Brain microvascular endothelial cell (primary cell): ENCODE measurements at places on chromosomes 7 and 10.

GRCh38 chr10:98194633-98195032 is 60.2 kb downstream of the R3HCC1L start:
- no peak for DNase-seq

DNA sequence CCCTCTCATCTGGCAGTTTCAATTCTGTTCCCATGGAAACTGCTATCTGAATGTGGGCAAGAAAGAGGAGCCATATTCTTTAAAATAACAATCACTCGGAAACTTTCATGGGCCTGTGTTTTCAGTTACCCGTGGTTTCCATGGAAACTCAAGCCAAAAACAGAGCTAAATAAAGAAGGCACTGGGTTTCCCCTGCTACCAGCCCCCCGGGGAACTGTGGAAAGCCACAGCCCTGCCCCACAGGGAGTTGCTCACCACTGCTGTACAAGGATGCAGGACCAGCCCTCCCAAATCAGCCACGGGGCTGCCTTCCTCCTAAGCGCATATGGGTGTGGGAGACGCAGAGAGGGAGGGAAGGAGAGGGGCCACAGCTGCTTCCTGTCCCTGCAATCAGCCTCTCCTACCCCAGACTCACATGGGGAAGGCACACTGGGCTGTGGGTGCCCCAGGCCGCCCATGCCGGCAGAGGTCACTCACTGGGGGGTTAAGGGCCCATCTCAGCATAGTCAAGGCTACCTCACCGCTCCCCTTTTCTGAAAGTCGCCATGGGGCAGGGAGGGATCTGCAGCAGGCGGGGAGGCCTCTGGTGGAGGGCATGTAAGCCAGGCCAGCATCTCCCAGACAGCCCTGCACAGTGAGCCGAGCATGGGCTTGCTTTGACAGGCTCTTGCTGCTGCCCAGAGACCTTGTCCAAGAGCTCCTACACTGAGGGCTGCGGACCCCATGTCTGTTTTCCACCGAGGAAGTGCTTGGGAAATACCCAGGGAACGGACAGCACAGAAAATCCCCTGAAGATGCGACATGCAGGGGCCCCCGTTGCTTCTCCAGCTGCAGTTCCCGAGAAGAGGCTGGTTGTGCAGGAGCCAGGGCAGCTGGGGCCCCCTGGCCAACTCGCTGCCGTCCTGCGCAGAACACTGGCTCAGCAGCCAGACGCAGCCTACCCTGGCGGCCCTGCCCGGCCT is 157.3 kb upstream of the PPP2R2D start:
- DNase-seq: no peak

- DNase-seq: no peak
Observed at GRCh38 chr7:123641901-123642300, 13.8 kb upstream of the LMOD2 start.

GRCh38 chr7:39659356-39660013 is 36.1 kb downstream of the RALA start:
- no peak for DNase-seq

DNA sequence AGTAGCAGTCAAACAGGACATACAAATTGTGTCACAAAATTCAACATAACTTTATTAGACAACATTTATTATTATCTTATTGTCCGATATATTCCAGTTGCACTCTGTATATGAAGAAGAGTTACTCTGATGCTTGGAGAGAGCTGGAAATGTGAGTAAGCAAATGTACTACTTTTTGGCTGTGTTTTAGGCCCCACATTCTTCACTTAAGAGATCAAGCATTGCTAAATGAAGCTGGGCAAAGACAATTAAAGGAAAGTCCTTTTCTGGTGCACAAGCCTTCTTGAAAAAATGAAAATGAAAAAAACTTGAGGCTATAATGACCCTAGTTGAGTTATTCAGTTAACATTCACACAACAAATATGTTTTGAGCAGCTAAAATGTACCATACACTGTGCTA is 26.1 kb downstream of the MYPN start:
- no peak for DNase-seq

GRCh38 chr7:134593530-134594392 is 44.9 kb downstream of the AKR1B15 start:
- DNase-seq: peak; percentile 72

DNA sequence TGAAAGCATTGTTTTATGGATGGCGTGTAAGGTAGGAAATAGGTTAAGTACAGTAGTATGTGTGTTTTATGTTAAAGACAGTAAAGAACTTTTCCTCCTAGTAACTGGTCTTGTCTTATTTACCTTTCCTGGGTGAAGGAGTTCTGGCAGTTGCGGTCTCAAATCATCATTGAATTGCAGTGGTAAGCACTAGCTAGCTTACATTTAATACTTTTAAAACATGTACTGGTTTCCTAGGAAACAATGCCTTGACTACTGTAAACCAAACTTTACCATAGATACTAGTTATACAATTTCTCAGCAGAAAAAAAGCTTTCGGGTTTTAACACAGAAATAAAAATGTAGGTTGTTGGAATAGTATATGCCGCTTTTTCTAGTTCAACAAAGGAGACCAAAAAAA is 37.7 kb downstream of the PRKG1 start:
- no peak for DNase-seq

DNA sequence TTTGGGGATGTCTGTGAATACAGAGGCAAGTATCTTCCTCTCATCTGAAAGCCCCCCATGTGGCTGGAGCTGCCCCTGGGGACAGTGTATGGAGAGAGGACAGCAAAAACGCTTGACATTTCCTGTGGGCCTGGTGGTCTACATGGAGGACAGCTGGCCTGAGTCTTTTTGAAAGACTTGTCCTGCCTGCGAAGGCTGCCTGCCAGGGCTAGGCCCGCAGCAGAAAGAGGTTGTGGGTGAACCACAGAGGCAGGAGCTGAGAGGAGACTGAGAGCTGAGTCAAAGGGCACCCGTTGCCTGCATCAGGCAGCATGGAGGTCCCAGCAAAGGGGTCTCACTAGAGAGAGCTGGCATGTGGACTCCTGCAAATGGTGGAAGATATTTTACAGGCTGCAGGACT is 66.4 kb downstream of the KAT6B start:
- DNase-seq: no peak

DNA sequence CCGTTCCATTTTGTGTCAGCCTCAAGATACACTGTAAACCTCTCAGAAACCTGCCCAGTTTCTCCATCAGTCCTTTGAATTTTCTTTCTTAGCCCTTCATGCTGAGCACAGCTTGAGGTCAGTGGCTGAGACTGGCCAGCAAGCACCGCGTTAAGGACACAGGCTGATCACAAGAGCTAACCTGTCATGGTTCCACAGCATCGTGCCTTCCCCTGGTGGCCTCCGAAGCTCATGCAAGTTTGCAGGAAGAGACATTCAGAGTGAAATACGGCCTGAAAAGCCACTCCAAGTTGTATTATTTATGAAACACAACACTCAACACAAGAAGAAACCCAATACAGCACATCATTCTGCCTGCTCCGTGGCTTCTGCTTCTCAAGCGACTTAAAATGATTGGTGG is 57.0 kb upstream of the PFKP start:
- no peak for DNase-seq

- DNase-seq: no peak
Observed at GRCh38 chr10:132929953-132930548, 12.3 kb downstream of the CFAP46 start.

DNA sequence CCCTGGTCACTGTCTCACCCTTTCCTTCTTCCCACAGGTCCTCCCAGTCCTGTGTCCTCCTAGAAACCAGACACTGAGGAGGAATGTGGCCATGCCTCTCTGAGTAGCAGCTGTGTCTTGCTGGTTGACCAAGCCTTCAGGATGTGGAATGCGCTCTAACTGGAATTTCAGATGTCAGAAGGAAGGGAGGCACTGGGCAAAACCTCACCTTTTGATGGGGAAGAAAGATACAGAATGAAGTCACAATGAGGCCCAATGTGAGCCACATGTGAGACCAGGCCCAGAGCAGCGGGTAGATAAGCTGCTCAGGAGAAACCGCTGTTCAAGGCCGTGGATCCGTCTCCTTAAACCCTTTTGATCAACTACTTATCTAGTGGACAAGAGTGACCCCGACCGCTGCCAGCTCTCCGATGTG is 54.8 kb upstream of the ECHDC3 start:
- no peak for DNase-seq

GRCh38 chr10:24756283-24756682 is 32.6 kb upstream of the ARHGAP21 start:
- DNase-seq: no peak

DNA sequence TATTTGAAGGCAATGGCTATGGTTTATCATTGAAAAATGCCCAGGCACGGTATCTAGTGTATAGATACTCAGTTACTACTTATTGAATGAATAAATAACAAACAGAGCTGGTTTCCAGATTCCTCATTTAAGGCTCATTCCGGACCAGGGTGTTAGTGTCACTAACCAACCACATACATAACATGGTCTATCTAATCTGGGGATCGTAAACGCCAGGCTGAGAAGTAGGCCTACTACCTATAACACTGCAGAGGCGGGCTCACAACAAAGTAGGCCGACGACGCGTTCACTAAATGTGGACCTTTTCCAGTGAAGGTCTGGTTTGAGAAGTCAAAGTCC is 423 bp downstream of the LSM5 start:
- DNase-seq: no peak

DNA sequence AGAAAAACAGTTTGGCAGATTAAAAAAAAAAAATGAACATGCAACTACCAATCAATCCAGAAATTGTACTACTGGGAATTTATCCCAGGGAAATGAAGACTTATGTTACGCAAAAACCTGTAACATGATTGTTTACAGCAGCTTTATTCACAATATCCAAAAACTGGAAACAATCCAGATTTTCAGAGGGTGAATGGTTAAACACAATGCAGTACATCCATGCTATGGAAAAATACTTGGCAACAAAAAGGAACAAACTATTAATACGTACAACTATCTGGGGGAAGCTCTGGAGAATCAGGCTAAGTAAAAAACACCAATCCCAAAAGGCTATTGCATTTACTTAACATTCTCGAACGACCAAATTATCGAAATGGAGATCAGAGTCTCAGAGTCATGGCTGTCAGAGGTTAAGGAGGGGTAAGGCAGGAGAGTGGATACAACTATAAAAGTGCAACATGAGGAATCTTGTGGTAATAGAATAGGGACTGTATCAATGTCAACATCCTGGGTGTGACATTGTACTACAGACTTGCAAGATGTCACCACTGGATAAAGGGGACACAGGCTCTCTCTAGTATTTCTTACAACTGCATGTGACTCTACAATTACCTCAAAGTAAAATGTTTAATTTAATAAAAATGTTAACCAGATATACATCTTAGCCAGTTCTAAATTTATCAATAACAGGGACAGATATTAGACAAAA is 21.5 kb upstream of the RUFY2 start:
- no peak for DNase-seq

DNA sequence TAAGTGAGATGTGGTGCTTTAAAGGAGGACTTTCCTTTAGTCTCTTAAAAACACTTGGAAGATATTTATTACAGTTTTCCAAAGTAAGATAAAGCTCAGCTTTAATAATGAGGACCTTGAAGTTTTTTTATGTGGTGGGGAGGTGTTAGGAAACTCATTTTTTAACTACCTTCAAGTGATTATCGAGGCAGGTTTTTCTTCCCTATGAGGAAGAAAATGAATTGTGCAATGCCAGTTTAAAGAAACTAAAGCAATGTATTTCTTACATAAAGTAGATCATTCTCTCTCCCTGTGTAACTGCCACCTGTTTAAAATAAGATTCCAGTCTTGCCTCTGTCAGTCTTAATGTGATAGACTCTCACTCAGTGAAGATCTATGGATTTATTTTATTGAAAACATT is 27.9 kb downstream of the ZEB1 start:
- DNase-seq: no peak

DNA sequence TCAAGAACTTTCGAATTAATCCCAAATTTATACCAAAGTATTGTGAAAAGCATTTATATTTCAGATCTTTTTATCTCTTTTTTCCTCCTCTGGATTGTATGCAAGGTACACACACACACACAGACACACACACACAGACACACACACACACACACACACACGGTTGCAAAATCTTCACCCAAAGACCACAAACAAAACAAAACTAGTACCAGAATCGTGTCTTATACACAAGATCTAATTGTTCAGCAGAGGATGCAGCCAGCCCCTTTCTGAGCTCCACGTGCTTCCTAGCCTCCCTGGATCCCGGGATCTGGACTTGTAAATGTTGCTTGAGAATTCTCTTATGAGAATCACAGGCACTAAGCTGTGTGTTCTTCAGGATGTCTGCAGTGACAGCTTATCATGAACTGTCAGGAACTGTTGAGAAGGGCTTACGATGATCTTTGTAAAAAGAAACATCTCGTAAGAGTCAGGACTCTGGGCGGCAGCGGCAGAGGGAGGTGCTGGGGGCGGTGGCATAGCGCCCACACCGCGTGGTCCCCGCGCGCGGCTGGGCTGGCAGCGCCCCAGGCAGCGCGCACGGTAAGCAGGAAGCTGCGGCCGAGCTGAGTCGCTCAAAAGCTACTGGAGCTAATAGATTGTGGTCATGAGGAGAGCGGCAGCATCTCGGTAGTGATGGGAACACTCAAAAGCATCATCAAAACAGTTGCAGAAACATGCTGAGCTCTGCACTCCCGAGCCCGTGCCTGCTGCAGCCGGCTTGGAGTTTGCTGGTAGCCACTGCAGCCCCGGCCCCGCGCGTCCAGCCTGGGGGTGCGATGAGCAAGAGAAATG is 277.6 kb downstream of the GATA3 start:
- DNase-seq: peak; percentile 2

GRCh38 chr7:8261711-8262695 is at the start of gene ICA1:
Gene ICA1 (minus strand): TSS chr7:8262167. CDS start chr7:8235926, 26,241 bp downstream.
- peak; percentile 10 for DNase-seq

DNA sequence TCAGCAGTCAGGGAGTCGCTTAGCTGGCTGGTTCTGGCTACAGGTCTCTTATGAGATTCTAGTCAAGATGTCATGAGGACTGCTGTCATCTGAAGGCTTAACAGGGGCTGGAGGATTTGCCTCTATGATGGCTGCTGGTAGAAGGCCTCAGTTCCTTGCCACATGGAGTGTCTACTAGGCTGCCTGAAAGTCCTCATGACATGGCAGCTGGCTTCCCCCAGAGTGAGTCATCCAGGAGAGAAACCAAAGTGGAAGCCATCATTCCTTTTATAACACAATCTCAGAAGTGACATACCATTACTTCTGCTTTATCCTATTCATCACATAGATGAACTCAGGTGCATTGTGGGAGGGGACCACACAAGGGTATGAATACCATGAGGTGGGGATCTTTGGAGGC is 75.1 kb downstream of the EXOC6 start:
- no peak for DNase-seq

DNA sequence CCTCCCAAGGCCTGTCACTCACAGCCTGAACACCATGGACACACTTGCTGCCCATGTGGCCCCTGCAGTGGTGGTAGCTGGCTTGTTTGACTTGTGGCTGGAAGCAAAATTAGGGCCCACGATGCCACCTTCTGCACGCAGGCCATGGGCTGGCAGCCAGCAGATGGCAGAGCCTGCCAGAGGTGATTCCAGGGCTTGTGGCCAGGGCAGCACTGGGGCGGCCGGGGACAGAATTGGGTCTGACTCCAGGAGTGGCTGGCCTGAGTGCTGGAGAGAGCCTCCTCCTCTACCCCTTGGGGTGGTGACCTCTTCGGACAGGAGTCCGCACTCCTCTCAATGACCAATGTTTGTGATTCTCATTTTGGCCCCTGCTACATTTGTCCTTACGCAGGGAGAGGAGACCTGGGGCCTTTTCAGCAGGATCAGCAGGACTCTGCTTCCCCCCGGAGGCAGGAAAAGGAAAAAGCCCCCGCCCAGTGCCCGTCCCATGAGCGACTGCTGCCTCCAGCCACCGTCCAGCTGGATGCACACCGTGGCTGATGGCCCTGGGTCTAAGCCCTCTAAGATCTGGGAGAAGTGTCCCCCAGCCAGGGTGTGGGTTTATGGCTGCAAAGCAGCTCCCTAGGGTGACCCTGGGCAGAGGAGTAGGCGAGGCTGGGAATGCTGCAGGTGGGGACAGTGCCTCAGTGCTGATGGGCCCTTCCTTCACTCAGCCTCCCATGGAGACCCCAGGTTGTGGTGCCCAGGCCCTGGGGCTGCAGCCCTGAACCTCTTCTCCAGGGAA is 26.5 kb downstream of the DNAJB12 start:
- DNase-seq: peak; percentile 52
